ENCODE measurements at places on chromosomes 11 and 22.
A peak's percentile ranks its signal among the peaks of the same experiment; 100 is the strongest.

DNA sequence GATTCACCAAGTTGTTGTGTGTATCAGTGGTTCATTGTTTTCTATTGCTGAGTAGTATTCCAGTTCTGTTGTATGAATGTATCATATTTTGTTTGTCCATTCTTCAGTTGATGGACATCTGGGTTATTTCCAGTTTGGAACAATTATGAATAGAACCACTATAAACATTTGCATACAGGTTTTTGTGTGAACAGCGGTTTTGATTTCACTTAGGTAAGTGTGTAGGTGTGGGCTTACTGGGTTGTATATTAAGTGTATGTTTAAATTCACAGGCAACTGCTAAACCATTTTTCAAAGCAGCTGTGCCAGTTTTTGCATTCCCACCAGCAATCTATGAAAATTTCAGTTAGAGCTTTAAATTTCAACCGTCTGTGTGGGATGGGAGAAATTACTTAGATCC lies 217.8 kb downstream of the NELL1 start:
- no peak for DNase-seq

GRCh38 chr11:66854231-66854661 lies 2.6 kb upstream of the LRFN4 start:
- no peak for DNase-seq

- peak; percentile 62 for DNase-seq
Observed at GRCh38 chr11:36672815-36673450, 74.9 kb upstream of the RAG2 start.

GRCh38 chr11:115418081-115418480 lies 86.1 kb downstream of the CADM1 start:
- no peak for DNase-seq

DNA sequence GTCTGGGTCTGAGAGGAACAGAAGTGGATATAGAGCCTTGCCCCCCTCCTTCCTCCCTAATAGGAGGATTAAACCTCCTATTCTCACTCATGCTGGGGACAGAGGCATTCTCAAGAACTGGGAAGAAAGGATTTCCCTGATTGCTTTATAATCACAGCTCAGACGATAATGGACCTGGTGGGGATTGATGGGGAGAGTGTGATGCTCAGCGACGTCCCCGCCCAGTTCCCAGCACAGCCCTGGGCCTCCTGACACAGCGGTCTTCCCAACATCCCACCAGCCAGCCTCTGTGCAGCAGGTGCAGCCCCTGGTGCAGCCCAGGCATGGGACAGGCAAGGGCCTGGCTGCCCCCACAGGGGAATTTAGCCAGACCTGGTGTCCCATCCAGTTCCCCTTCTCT lies 28.4 kb downstream of the TRIM29 start:
- no peak for DNase-seq

DNA sequence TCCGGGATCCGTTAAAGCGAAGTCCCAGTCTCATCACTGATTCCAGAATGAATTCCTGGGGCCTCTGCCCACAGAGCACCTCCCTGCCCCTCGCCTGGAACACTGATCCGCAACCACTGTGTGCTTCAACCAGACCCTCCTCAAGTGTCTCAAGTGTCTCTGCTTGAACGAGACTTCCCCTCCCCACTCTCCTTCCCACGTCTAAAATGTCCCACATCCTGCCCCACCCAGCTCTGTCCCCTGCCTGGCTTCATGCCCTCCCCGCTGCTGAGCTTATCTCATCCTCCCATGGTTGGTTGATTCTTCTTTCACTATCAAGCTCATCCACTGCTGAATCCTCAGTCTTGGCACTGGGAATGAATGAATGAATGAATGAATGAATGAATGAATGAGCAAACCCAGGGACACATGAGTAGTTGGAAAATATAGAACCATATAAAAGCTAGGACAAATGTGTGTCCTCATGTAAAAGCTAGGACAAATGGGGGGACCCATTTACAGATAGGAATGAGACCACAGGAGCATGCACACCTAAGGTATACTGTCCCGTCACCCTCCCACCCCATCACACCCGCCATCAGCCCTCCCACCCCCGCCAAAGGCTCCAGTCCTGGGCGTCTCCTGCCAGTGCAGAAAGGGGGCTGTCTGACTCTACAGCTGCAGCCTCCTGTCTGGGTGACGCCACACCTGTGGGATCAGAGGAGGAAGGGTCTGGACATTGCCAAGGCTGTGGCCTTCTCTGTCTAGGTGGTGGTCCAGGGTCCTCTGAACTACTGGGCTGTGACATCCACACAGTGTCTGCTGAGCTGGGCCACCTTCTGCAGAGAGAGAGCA lies 71.4 kb upstream of the LINC01488 start:
- DNase-seq, result no peak

GRCh38 chr11:6586434-6587359 lies 16.7 kb downstream of the RRP8 start:
- DNase-seq, result no peak

DNA sequence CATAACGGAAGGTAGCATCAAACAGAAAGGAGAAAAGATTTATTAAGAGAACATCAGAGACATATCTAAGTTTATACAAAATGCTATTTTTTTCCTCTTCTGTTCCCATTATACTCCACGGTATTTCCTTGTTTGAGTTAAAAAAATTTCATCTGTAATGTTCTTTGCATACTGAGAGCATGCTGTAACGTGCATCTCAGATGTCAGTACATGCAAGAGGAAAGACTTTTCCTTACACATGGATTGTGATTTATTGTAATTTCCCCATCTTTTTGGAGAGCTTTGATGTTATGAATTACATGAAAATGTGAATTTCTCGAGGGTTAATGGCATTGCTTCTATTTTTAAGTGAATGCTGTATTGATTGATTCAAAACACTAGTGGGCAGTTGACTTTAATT lies 1164.0 kb downstream of the LRRC4C start:
- DNase-seq, result no peak

GRCh38 chr22:22235558-22235957 lies 9.0 kb upstream of the VPREB1 start:
- DNase-seq, result peak; percentile 15

GRCh38 chr11:1636291-1636950 lies 6.8 kb downstream of the KRTAP5-5 start:
- no peak for DNase-seq

DNA sequence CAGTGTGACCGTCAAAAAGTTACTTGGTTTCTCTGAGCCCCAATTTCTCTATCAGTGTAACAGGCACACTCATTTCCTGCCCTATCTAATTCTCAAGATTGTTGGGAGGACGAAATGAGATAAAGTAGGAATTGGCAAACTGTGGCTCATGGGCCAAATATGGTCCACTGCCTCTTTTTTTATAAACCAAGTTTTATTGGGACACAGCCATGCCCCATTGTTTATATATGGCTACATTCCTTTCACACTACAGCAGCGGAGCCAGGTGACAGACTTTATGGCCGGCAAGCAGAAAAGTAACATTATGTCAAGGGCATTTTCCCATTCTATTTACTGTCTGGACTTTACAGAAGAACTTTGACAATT lies 116.7 kb upstream of the TIMP3 start:
- peak; percentile 72 for DNase-seq

- peak; percentile 26 for DNase-seq
Observed at GRCh38 chr11:44269369-44270351, 40.3 kb downstream of the ALX4 start.

DNA sequence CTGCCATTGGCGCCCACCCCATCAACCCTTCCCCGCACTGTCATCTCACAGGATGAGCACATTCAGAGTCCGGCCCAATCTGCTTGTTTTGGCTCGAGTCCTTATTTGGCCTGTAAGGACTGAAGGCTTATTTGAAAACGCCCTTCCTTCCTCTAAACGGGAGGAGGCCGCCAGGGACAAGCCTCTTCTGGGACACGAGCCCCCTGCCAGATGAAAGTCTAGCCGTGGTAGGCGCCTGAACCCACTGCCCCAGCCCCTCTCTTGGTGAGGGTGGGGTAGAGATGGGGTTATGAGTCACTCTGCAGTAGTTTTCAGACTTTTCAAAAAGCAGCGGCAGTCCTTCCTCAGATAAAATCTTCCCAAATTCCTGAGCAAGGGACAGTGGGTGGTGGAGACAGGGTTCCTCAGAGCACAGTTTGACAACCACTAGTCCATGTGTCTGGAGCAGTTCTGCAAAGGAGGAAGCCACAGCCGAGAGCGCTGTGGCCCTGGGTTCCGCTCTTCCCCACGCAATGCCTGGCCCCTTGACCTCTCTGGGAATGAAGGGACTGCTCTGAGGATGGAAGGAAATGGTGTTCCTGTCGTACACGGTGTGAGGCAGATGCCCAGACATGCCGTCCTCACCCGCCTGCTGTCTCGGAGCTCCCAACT lies 57.0 kb downstream of the MYH9 start:
- DNase-seq, result peak; percentile 68

- DNase-seq, result peak; percentile 44
Observed at GRCh38 chr11:108223348-108224149, 682 bp downstream of the ATM start.

DNA sequence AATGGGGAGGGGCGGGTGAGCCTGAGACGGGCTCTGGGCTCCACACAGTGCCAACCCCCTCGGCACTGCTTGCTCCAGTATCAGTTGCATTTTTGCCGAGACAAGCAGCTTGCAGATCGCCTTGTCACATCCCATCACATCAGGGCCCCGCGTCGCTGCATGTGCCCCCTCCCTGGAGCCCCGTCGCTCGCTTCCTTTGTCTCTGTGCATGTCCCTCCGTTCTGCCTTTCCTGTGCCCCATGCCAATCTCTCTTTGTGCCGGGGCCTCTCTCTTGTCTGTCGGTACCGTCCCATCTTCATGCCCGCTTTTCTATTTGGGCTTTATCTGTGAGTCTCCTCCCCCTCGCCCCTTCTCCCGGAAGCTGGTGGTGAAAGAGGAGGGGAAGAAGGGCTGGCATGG lies 202.2 kb downstream of the CEP164 start:
- no peak for DNase-seq

DNA sequence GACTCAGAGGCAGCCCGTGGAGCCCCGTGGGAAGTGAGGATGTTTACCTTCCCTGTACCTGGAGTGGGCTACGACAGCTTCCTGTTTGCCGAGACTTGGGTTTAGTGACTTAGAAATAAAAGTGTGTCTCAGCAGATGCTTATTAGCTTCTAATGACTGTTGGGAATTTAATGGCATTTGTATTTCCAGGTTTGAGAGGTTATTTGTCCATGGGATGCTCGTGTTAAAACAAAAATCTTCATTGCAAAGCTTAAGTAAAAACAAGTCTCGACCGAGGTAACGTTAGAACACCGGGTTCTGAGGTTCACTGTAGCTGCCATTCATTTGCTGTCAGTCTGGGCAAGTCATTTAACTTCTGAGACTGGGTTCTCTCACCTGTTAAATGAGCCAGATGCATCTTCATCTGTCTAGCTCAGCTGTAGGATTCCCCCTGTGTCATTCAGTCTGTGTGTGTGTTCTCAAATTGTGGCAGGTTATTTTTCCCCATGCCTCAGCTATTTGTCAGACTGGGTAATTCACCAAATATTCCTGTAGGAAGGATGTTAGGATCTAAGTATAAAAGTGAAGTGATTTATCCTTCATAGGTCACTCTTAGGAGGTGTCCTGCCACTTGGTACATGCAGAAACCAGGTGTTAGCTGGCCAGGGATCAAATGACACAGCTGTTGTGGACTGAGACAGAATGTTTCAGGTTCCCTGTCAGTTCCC lies 791 bp downstream of the EI24 start:
- peak; percentile 37 for DNase-seq

DNA sequence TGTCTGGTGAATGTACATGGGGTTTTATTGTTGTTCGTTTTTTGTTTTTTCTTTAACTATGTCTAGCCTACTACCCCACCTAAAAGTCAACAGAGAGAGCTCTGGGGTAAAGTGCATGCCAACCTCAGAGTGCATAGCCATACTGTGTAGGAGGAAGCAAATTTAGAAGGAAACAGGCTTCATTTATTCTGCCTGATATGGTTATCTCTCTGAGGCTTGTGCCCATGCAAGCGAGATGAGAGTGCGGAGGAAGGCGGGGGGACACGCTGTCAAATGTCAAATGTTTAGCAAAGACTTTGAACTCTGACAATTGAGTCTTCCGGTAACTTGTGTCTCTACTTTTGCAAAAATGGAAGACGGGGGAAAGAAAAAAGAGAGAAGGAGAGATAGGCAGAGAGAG lies 295.5 kb downstream of the ETS1 start:
- DNase-seq, result no peak

- DNase-seq, result no peak
Observed at GRCh38 chr11:96105197-96105895, 181.4 kb upstream of the MTMR2 start.

- no peak for DNase-seq
Observed at GRCh38 chr11:114063149-114063828, 3.8 kb downstream of the ZBTB16 start.

DNA sequence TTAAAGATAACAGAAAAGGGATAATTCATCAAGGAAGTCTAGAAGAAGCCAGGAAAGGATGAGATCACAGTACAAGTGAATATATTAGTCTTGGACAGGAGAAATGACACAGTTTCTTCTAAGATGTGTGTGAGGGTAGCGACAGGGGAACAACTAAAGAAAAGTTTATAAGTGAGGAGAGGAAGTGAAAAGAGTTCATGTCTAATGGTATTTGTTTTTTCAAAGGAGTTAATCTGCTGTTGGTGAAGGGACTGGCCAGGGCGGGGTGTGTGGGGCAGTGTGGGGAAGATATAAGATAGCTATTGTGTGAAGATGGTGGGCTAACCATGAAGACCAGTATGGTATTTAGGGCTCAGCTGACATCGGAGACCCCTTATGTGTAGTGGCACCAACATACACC lies 7.6 kb upstream of the PPFIBP2 start:
- DNase-seq, result no peak

DNA sequence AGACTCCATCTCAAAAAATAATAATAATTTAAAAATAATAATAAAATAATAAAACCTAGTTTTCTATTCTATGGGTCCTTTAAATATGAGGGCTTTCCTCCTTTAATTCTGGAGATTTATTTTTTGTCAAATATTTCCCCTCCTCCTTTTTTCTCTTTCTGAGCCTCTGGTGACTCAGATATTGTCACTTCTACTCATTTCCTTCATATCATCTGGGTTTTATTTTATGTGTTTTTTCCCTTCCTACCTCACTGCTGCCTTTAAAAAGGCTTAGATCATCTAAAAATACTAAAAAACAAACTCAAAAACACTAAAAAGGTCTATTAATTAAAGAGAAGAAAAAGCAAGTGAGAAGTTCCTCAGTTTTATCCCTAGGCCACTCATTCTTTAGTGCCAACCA lies 138.9 kb downstream of the SPON1 start:
- no peak for DNase-seq

DNA sequence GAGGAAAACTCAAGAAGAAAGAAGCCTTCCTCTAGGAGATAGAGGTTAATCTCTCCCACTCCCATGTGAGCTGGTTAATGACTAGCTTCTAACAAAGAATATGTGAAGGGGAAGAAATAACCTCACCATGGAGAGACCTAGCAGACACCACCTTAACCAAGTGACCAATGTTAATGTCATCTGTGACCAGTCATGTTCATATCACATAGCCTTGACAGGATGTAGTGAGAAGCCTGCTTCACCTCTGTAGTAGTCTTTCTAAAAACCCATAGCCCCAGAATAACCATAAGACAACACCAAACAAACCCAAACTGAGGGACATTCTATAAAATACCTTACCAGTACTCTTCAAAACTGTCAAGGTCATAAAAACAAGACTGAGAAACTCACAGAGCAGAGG lies 21.5 kb upstream of the POU2AF1 start:
- DNase-seq, result no peak

- DNase-seq, result no peak
Observed at GRCh38 chr11:61489833-61490721, 18.5 kb upstream of the LRRC10B start.
